ENCODE measurements at places on chromosomes 2 and 18. TPM values are rescaled to one million over a fixed set of nuclear protein-coding genes. Genes with fewer than 3 reads are reported as not detected.

DNA sequence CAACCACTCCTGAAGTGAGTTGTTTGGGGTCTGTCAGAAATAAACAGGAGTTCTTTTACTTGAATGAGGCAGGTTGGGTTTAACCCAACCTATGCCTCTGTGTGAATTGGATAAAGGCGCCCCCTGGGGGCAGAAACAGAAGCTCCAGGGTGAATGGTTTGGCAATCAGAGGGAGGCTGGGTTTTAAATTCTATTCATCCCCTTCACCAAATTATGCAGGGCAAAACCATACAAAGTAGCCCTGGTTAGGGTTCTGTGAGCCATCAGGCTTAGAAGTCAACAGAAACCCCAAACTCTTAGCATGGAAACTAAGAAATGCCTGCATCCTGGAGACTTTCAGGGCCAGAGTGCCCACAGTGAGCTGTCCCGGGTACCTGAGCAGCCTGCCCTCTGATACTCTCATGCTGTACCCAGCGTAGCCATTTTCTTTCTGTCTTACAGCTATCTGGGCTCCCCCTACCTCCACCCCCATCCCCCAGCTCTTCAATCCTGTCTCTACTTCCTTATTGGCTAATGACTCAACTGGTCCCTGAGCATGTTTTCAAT, 241.5 kb downstream of the ICOS start:
- H3K4me3 ChIP-seq = no peak overlapping the region
- H3K27ac ChIP-seq = no peak overlapping the region
- H3K4me1 ChIP-seq = no peaks in the 10 kb centered on the region
- H3K36me3 ChIP-seq = no peaks in the 10 kb centered on the region
- H3K27me3 ChIP-seq = no peaks in the 10 kb centered on the region

DNA sequence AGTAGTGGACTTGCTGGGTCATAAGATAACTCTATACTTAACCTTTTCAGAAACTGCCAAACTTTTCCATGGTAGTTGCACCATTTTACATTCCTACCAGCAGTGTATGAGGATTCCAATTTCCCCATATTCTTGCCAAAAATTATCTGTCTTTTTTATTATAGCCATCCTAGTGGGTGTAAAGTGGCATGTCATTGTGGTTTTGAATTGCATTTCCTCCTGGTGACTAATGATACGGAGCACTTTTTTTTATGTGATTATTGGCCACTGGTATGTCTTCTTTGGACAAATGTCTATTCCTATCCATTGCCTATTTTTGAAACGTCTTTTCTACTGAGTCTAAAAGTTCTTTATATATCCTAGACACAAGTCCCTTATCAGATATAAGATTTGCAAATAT, 44.3 kb downstream of the CACNB4 start:
- H3K36me3 ChIP-seq = no peaks in the 10 kb centered on the region
- no peak overlapping the region for H3K4me3 ChIP-seq
- no peaks in the 10 kb centered on the region for H3K4me1 ChIP-seq
- no peak overlapping the region for H3K27ac ChIP-seq
- H3K27me3 ChIP-seq = peaks cover 22% of the 10 kb centered on the region

DNA sequence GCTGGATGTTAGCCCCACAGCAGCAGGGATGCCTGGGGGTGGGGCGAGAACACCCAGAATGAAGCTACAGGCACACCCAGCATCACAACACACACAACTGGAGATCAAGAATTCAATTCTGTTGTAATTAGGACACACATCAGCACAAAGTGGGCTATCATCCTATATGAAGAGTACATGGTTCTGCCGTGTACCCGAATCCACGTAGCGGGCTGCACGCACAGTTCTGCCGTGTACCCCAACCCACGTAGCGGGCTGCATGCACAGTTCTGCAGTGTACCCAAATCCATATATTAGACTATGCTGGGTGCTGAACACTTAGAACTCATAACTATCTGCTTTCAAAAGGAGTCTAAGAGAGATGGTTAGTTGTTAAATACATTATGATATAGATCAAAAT, 86.5 kb downstream of the EIPR1 start:
- no peaks in the 10 kb centered on the region for H3K36me3 ChIP-seq
- no peaks in the 10 kb centered on the region for H3K27me3 ChIP-seq
- H3K4me3 ChIP-seq = no peak overlapping the region
- H3K4me1 ChIP-seq = no peaks in the 10 kb centered on the region
- no peak overlapping the region for H3K27ac ChIP-seq
- no peak for DNase-seq

DNA sequence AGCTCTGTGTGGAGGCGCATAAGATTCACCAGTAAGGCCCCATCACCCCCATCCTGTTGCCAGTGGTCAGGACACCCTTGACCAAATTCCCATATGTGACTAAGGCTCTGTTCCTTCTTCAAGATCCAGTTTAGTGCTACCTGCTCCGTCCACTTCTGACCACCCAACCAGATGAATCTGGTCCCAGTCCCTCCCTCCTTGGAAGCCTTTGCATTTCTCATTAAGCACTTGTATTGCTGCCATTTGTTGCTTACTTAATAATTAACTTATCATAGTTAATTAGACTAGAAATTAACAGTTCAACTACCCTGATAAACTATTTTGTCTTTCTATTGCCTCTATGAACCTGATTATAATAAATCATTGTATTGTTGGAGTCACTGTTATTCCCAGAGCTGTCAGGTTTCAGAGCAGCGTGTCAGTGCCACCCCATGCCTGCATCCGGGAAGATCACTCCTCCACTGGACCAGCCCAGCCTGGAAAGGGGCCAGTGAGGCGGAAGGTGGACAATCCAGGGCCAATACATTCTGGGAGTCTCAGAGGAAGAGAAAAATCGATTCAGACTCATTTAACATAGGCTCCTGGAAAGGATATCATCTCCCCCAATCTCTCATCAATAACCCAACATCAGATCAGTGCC, 9.5 kb upstream of the NAT8 start:
- H3K4me1 ChIP-seq = no peaks in the 10 kb centered on the region
- peaks cover 8% of the 10 kb centered on the region for H3K27me3 ChIP-seq
- DNase-seq = no peak
- H3K4me3 ChIP-seq = no peak overlapping the region

COL3A1 gene
- 0.71 TPM for total RNA-seq
